ENCODE measurements at places on chromosomes 1 and 21. TPM values are rescaled to one million over a fixed set of nuclear protein-coding genes. Genes with fewer than 3 reads are reported as not detected.

The AMY1C gene
- not detected for total RNA-seq

The KRTAP12-2 gene
- 17.5 TPM for total RNA-seq

The MARK1 gene
- total RNA-seq, result 2.8 TPM

GRCh38 chr21:36040389-36040788, 19.9 kb downstream of the SETD4 start:
- no peak for DNase-seq

GRCh38 chr1:8318436-8318835, 522 bp downstream of the SLC45A1 start:
- no peak for DNase-seq

DNA sequence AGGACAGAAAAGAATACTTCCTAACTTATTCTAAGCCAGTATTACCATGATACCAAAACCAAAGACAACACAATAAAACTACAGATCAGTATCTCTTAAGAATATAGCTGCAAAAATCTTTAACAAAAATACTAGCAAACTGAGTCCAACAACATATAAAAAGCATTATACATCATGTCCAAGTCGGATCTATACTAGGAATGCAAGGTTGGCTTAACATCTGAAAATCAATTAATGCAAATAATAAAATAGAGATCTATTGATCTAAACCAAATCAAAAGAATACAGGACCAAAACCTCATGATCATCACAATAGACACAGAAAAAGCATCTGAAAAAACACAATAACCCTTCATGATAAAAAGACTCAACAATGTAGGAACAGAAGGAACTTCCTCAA, 18.9 kb downstream of the TAF1A start:
- no peak for DNase-seq

- DNase-seq, result no peak
Measured at GRCh38 chr1:58936973-58937372, 153.1 kb upstream of the JUN start.

- DNase-seq, result peak; percentile 90
Measured at GRCh38 chr21:39083377-39084008, 99.8 kb downstream of the PSMG1 start.

DNA sequence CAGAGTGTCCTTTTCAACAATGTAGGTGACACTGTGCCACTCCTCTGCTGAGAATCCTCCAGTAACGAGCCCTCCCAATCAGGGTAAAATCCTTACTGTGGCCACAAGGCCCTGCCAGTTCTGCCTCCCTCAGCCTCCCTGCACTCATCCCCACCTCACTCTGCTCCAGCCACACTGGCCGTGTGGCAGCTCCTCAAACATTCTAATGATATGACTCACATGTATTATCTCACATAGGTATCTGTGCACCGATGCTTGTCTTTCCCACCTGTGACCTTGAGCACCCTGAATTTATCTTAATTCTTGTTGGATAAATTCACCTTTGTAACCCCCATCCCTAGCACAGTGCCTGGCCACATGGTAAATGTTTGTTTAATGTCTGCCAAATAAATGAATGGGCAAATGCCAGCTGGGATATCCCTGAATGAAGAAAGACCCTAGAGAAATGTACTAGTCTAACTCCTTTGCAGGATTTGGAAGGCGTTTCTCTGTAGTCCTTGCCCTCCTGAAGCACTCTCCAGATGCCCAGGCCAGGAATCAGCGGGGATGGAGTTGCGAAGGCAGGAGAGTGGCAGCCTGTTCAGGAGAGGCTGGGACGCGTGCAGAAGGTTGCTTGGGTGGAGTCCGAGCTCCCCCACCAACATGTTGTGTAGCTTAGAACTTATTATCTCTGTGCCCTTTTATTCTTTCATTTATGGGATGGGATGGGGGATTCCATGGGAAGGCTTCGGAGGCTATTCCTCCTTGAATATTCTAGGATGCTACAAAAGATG, 106.0 kb downstream of the TMEM53 start:
- no peak for DNase-seq
